ENCODE measurements at places on chromosomes 4 and X.

GRCh38 chrX:77802201-77802600, 16.2 kb upstream of the ATRX start:
- DNase-seq, result no peak

DNA sequence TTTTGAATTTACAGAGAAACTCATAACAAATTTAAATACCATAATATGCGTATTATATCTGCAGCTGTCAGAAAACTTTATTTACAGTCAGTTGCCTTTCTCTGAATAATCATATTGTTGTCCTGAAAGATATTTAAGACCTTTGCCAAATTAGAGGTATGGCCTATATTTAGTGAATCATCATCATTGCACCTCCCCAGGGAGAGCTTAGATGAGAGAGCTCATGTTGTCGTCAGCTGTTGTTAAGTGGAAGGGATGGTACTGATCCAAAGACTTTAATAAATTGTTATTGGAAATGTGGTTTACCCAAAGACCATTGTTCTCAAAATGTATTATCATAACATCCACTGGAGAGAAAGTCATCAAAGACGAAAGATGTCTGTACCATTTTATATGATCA, 128.6 kb downstream of the HTR2C start:
- DNase-seq, result no peak

DNA sequence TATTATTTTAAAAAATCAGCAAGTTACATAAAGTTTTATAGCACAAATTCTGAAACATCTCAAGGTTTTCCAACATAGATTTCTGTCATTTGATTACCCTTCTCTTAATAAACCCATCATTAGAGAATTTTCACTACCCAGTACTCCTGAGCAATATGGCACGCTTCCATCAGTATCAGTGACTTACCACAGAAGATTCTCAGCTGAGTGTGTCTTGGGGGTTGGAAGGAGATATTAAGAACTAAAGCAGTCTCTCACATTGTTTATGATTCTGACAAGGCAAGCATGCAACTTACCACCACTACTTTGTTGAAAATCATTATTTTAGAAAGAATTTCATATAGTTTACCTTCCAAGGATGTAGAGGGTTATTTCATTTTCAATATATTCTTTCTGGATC, 67.7 kb downstream of the INPP4B start:
- no peak for DNase-seq

GRCh38 chrX:13085526-13085925, 41.1 kb upstream of the FAM9C start:
- DNase-seq, result no peak
